ENCODE measurements at places on chromosomes 4 and X. TPM values are rescaled to one million over a fixed set of nuclear protein-coding genes. Genes with fewer than 3 reads are reported as not detected.

The STBD1 gene
- total RNA-seq = 2.8 TPM

The MAGEC2 gene
- total RNA-seq = 2.3 TPM

The MAP9 gene
- total RNA-seq = 5.0 TPM

The HSFX2 gene
- not detected for total RNA-seq

The GPM6B gene
- 89.5 TPM for total RNA-seq

The NKRF gene
- total RNA-seq = 27.7 TPM

The REELD1 gene
- total RNA-seq = not detected

The CT45A3 gene
- total RNA-seq = not detected

DNA sequence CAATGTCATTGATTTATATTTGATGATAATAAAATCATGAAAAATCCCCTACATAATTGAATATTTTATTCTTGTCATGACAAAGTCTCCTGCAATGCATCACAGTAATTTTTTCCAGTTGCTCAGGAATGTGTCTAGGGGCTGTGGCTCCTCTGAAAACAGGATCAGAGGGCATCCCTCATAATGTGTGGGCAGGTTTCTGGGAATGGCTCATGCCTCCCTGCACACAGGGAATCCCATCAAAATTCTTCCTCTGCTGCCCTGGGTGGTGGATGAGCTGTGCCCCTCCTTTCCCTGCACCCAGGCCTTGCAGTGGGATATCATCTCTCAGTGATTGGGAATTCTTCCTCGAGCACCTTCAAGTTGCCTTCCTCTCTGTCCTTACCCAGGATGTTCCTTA lies 20.4 kb upstream of the PUDP start:
- no peak for DNase-seq

DNA sequence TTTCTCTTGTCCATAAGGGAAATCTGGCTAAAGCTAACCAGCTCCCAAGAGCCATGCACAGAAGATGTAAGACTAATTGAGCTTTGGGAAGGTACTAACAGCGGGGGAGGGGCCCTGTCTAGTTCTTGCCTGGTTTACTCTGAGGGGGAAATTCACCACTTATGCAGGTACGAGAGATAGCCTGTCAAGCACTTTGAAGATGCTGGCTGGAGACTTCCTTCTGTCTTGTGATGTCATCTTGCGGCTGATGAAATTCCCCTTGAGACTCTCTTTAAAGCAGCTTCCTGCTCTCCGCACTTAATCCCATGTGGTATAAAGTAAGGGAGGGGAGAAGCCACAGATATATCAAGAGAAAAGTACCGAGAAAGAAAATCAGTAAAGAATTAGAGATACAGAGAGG lies 345.3 kb downstream of the MAPK10 start:
- no peak for DNase-seq

DNA sequence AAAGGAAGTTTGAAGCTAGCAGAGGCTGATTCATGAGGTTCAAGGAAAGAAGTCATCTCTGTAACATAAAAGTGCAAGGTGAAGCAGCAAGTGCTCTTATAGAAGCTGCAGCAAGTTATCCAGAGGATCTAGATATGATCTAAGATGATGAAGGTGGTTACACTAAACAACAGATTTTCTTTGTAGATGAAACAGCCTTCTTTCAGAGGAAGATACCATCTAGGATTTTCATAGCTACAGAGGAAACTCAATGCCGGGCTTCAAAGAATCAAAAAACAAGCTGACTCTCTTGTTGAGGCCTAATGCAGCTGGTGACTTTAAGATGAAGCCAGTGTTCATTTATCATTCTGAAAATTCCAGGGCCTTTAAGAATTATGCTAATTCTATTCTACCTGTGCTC lies 28.8 kb downstream of the NR0B1 start:
- no peak for DNase-seq

GRCh38 chr4:157225096-157225495 lies 4.6 kb downstream of the GRIA2 start:
- no peak for DNase-seq

DNA sequence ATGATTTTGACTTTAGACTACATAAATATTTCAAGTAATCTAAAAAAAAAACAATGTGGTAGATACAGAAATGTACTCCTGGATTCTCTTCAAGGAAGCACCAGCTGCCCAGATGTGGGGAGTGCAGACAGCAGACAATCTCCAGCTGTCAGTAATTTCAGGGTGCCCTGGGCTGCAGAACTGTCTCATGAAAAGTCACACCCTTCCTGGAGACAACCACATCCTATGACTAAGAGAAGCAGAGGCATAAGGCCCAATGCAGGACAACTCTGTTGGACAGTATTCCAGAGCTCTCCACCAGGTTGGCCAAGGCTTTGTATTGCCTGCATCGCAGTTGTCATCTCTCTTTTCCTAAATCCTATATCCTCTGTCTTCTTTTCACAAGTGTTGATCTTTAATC lies 34.4 kb upstream of the BLTP1 start:
- DNase-seq = peak; percentile 31

GRCh38 chrX:73481521-73481920 lies 34.7 kb downstream of the CDX4 start:
- no peak for DNase-seq

GRCh38 chrX:45710081-45710801 lies 509.6 kb upstream of the DIPK2B start:
- DNase-seq = peak; percentile 2

DNA sequence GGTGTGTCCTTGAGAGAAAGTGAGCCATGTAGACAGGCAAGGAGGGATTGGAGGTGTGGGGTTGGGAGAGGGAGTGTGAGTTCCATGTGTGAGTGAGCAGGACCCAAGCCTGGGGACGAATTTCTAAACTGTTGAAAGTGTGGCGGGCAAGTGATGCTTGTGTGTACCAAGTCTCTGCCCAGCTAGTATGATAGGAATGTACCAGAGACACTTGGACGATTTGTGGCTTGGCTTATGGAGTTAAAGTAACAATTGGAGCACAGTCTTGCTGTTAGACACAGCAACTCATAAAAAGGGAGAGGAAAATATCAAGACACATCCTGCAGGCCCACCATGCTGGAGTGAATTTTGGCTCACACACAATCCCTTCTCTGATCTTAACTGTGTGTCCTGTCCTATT lies 8.5 kb downstream of the PTTG2 start:
- no peak for DNase-seq

- DNase-seq = no peak
Measured at GRCh38 chr4:121989715-121990114, 37.9 kb upstream of the TRPC3 start.

DNA sequence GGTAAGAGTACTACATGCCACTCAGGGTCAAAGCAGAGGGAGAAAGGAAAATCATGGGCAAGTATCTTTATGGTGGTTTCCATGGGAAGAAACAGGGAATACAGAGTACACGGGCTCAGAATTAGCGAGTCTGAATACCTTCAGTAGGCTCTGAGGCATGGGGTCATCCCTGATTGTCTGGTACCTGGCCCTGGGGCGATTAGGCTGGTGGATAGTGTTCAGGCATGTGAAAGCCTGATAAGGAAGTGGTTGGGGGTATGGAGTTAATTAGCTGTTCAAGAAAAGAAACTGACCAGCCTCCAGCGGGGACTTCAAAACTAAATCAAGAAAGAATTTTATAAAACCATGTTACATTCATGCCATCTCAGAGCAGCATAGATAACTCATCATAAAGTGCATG lies 518.8 kb downstream of the RAB28 start:
- no peak for DNase-seq

DNA sequence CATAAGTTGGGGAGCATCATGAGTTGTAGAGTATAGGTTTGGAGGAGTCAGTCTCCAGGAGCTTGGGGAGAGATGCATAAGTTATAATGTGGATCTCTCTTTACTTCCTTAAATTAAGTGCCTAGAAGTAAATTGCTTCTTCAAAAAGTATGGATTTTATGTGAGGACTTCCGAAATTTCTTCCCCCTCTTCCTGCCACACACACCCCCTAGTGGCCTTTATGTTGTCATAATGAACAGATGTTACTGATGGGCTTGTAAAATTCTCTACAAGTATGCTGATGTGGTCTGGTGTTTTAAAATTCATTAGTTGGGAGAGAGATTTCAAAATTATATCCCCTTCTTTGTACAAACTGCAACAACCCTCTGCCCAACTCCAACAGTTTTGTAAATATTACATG lies 2.3 kb upstream of the METTL14 start:
- peak; percentile 61 for DNase-seq

DNA sequence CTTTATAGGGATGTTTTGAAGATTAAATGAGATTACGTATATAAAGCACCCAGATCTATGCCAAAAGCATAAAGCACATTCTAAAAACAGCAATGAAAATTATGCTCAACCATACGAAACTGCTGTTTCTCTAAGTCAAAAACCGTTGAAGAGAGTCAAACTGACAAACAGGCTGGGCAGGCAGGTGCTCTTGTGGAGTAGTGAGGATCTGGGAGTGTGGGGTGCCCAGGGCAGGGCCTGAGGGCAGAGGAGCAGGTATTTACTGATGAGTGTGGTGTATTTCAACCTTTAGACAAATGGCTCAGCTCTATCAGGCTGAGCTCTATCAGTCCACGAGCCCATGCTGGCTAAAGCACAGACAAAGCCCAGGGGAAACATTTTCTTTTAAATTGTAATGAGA lies 40.4 kb downstream of the RELL1 start:
- no peak for DNase-seq

- DNase-seq = peak; percentile 84
Measured at GRCh38 chr4:55125763-55126541, 557 bp upstream of the KDR start.

- DNase-seq = no peak
Measured at GRCh38 chr4:9929111-9929510, 92.2 kb downstream of the SLC2A9 start.

GRCh38 chr4:56052481-56052880 lies 103.7 kb downstream of the CEP135 start:
- DNase-seq = no peak

DNA sequence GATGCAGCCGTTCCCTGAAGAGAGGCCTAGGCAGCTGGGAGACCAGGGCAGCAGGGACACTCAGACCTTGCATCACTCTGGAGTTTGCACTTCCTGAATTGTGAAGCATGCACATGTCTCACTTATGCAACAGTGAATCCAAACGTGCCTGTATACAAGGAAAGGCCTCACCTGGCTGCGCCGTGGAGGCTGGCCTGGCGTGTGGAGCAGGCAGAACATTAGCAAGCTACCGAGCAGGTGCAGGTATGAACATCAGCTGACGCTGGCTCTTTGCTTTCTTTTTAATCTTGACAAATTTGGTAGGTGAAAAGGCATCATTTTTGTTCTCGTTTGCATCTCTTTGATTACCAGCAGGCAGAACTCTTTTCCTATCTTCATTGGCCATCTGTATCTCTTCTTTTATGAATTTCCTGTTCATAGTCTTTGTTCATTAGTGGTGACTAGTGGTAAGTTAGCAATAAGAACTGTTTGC lies 37.1 kb upstream of the IRAK1 start:
- no peak for DNase-seq

DNA sequence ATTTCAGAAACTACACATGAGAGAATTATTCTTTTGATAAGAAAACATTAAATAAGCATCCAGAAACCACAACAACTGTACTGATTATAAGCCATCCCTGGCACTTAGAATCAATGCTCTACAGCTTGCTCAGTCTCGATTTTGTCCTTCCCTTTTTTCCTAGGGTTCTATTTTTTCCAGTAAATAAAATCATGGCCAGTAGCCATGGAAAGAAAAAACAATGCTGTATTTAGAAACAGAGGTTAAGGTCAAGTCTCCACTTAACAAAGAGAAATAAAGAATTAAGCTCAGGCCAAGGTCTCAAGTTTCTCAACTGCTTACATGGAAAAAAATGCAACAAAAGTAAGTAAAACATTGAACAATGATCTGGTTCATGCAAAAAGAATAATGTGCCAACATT lies 38.7 kb upstream of the GRID2 start:
- DNase-seq = no peak

DNA sequence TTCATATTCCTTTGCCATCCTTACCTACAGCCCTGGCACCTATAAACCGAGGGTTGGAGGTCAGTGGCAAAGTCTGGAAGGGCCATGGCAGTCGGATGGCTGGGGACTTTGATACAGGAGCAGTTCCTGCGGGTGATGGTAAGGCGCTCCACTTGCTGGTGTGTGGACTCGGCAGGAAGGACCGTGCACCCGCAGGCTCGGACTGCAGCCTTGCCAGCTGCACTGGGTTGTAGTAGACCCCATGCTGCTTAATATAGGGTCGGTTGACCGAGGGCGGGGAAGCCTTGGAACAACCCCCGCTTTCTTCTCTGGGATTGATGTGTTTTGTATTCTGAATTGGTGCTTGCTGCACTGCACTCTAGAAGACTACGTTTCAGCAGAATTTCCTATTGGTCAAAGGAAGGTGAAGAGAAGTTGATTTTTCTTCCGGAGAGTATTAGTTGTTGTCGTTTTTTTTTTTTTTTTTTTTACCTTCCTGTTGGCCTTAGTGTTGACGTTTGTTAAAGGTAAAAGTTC lies 638 bp downstream of the BLTP1 start:
- peak; percentile 64 for DNase-seq

- no peak for DNase-seq
Measured at GRCh38 chr4:535181-535923, 36.3 kb downstream of the PIGG start.

DNA sequence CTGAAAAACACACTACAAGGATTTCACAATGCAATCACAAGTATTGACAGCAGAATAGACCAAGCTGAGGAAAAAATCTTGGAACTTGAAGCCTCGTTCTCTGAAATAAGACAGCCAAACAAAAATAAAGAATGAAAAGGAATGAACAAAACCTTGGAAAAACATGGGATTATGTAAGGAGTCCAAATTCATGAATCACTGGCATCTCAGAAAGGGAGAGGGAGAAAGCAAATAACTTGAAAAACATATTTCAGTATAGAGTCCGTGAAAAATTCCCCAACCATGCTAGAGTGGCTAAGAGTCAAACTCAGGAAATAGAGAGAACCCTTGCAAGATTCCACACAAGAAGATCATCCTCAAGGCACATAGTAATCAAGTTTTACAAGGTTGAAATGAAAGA lies 178.5 kb upstream of the CTSO start:
- DNase-seq = no peak

- DNase-seq = no peak
Measured at GRCh38 chr4:15784959-15785634, 7.0 kb downstream of the CD38 start.

- peak; percentile 51 for DNase-seq
Measured at GRCh38 chrX:154458116-154458953, at the start of gene PLXNA3. PLXNA3 (plus strand) TSS chrX:154458281; CDS start chrX:154460184, 1,903 bp downstream.

DNA sequence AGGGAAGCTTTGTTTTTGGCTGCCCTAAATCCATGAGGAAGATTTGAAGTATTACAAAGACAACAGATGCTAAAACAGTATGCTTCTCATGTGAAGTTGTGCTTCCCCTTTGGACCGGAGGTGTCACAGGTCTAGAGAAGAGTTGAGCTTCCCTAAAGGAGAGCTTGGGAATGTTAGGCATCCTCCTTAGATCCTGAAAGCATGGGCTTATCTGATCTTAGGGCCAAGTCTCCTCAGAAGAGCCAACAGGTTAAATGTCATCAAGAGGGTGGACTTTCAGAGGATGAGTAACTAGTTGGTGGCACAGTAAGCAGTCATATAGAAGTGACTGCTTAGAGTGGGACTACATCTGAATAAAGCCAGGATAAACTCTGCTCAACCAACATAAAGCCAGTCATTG lies 205.4 kb downstream of the RPA4 start:
- DNase-seq = no peak

DNA sequence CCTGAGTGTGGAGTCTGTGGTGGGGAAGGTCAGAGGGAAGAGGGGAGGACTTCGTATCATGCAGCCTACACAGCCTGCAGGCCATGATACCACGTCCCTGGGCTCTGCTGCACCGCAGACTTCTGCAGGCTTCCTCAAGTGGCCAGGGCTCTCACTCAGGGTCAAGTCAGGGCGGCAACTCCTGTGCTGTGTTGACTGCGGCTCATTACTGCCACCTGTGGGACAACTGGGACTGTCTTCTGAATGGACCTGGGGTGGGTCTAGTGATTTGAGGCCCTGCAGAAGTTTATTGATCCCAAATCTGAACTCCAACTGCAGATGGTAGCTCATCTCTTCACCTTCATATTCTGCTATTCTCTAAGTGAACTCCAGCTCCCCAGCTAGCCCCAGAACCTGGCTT lies 167.1 kb downstream of the NSUN7 start:
- peak; percentile 45 for DNase-seq

Measured in SJCRH30 (cell line).